BE2C (cell line): ENCODE measurements at places on chromosomes 12 and 14.

- no peak for DNase-seq
These were observed 145.5 kb upstream of the IGF1 start for GRCh38 chr12:102625819-102626218.

DNA sequence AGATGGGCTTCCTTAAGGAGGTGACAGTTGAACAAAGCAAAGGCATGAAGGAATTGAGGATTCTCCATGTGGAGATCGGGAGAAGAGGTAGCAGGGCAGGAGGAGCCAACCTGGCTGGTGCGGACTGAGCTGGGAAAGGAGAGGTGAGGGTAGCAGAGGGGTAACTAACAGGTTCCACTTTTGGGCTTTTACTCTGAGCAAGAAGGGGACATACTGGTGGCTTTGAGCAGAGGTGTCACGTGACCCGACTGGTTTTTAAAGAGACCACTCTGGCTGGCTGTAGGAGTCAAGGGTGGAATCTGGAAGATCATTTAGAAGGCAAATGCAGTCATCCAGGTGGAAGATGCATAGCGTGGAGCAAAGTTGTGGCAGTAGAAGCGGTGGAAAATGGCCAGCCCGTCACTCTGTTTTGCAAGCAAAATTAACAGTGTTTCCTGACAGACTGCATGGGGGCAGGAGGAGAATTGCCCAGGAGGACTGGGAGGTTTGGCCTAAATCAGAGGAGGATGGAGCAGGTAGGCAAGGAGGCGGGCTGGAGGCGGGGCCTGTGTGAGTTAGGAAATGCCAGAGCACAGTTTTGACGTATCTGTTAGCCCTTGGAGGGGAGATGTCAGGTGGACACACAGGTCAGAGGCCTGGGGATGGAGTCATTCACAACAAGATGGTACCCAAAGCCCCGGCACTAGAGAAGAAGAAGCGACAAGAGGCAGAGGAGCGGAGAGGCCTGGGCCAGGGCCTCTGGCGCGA lies 156.3 kb upstream of the FKBP4 start:
- DNase-seq: no peak

GRCh38 chr14:79011091-79011919 lies 841.1 kb downstream of the NRXN3 start:
- DNase-seq: peak; percentile 13

GRCh38 chr14:92494512-92494911 lies 19.1 kb upstream of the RIN3 start:
- no peak for DNase-seq

DNA sequence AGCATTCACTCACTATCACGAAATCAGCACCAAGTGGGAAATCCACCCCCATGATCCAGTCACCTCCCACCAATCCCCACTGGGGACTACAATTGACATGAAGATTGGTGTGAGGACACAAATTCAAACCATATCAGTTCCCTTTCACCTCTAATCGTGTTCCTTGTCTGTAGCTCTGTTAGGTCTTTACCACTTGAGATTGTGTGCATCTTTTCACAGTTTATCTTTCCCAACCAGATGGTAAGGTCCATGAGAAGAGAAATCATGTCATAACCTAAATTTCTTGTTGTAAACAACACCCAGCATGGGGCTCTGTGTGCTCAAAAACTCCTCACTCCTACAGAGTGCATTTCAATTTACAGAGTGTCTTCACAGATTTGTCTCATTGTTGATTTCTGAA lies 27.1 kb upstream of the PCED1B start:
- DNase-seq: no peak

DNA sequence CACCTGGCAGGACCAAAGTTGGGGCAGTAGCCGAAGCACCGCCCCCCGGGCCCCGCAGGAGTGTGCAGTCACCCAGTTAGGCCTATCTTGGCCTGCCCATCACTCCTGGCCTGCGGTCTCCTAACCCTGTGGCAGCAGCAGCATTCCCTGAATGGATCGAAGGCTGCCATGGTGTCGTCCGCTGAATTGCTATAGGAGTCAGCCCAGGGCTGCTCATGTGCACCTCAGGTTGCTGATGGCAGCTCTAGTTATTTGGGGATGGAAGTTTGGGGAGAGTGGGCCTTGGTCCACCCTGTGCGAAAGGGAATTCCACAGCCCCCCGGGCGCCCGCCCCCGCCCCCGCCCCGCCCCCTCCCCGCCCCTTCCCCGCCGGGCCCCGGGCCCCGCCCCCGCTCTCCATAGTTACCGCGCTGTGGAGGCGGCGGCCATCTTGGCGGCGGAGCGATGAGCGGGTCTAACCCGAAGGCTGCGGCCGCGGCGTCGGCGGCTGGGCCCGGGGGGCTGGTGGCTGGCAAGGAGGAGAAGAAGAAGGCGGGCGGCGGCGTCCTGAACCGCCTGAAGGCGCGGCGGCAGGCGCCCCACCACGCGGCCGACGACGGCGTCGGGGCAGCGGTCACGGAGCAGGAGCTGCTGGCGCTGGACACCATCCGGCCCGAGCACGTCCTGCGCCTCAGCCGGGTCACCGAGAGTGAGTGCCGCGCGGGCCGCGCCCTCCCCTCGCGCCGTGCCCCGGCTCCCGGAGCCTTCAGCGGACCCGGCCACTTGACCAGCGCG lies at the start of gene UNC119B:
UNC119B (plus strand) TSS at position 428 of the 774 bp plus-strand sequence; CDS start at position 445, 17 bp downstream.
- DNase-seq: peak; percentile 86

DNA sequence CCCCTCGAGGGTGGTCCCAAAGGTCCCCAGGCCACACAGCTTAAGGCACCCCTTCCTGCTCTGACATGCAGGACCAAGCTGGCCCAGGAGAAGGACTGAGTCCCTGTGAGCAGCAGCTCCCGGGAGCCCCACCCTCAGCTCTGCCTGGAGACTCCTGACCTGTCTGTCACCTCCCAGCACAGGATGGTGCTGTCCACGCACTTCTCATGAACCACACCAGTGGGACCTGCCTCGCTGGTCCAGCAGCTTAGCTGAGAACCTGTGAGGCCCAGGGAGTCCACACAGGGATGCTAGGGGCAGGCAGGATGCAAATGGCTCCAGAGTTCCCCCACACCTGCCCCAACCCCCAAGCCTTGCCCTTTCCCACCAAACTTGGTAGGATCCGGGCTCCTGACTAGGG lies 27.7 kb downstream of the CCDC85C start:
- no peak for DNase-seq

DNA sequence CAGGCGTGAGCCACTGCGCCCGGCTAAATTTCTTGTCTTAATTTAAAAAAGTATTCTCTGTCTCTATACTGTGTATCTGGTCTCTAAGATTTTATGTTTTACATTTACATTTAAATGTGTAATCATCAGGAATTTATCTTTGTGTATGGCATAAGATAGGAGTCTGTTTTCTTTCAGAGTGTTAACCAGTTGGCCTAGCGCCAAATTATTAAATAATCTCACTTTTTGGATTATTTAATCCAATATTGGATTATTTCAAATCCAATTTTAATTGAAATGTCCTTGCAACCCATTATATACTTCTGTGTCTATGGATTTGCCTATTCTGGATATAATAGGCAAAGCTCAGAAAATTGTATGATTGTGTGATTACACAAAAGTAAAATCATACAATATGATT lies 45.0 kb downstream of the BAZ2A start:
- DNase-seq: no peak

DNA sequence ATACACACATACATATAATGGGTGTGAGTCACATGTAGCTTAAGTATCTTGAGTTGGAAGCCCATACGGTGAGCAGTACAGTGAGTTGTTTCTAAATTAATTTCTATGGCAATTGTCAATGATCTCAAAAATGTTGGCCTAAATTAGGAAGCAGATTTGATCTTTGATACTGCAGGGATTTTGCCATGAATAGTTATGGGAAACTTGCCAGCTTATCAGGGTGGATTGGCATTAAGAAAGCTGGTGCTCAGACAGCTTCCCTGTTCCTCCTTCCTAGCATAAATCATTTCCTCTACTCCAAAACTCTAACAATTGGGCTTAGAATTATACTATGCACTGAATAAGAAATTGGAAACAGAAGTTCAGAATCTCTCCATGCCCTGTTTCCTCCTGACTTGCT lies 150.9 kb upstream of the FRMD6 start:
- DNase-seq: no peak

- no peak for DNase-seq
These were observed 47.9 kb upstream of the ATF7IP start for GRCh38 chr12:14317362-14318146.

- no peak for DNase-seq
These were observed 55.6 kb upstream of the JDP2 start for GRCh38 chr14:75372260-75372659.

DNA sequence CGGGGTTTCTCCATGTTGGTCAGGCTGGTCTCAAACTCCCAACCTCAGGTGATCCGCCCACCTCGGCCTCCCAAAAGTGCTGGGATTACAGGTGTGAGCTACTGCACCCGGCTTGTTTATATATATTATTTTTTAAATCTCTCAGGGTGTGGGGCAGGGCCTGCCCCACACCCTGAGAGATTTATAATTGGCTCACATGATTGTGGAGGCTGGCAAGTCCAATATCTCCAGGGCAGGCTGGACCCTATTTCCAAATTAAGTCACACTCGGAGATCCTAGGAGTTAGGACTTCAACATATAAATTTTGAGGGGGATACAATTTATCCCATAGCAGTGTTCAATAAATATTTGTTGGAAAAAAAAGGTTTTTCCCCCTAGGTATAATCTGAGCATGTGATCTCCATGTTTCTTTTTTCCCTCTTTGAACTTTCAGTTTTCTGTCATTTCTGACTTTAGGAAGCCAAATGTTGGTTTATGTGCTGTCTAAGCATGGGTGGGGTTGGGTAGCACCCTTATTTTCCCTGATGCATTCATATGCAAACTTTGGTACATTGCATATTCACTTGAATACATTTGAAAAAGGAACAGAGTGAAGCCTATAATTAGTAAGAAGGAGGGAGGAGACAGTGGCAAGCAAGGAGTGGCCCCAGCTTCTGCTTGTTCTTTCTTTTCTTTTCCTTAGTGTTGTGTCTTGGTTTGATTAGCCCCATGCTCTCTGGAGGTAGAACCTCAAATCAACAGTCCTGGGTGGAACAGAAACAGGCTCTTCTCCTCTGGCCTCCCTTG lies 8.7 kb upstream of the A2ML1 start:
- no peak for DNase-seq

- no peak for DNase-seq
These were observed 210.6 kb upstream of the EGLN3 start for GRCh38 chr14:34161351-34162082.

DNA sequence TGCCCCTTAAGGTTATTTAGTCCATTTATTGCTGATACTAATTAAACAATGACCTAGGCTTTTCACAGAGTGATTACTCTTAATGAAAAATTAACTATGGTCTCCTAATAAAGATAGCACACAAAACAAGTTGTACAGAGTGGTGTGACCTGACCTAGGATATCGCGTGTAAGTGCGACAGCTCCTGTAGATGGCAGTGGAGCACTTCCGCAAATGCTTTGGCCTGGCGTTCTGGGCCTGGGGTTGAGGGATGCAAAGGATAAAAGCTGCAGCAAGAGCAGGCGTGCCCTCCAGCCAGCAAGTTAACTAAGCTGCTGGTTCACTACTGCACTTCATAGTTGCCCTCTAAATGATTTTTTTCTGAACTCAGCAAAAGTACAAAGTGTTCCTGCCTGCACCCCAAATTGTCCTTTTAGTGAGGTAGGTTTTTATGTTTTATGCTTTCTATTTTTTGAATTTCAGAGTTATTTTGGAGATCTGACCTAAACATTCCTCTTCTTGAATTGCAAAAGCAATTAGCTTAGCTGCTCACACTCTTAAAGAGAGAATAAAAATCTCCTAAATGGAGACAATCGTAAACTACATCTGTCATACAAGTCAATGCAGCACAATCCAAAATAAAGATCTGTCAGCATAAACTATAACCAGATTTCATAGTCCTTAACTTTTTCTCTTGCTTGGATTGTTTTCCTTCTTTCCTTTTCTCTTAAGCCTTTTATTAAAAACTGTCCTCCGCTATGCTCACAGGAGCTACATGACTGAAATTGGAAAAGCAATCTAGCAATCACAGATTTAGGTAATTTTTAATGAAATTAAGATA lies 379.6 kb downstream of the LRIG3 start:
- peak; percentile 65 for DNase-seq

DNA sequence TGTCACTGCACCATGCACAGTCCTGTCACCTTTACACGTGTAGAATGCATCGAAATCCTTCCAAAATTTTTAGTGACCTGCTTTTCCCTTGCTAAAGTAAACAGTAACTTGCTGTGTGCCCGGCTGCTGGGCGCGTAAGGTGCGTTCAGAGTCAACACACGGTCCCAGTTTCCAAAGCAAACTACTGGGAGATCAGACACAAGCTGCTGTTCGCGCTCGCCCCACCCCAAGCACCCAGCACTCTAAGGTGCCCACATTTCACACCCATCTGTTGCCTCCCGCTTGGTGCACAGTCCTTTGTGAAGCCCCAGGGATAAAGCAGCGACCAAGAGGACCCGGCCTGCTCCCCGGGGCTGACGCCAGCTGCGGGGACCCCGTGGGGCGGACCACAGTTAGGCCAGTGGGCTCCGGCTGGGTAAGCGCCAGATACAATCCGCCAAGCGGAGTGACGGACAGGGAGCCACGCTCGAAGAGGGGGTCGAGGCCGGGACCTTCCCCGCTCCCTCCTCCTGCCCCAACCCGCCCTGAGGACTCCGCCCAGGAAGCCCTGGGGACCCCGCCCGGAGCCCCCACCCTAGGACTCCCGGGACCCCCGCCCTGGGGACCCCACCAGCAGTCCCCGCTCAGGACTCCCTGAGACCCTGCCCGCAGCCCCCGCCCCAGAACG lies 633 bp downstream of the STX2 start:
- DNase-seq: peak; percentile 49

DNA sequence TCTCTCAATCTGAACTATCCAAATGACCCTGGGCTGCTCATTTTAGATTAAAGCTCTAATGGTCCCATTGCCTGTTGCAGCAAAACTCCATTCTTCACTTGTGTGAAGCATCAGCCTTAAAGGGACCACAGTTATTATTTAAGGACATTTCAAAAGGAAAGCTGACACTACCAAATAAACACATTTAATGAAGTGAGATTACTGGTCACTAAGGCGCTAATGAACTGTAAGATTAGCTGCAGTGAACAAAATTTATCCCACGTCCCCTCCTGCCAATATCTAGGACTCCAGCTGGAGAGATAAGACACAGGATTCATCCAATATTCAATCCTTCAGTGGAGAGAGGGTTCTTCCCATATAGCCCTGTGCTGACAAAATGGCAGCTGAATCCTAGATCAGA lies 1029.2 kb upstream of the SEL1L start:
- DNase-seq: no peak

GRCh38 chr12:130677957-130678558 lies 38.0 kb downstream of the RIMBP2 start:
- peak; percentile 70 for DNase-seq

DNA sequence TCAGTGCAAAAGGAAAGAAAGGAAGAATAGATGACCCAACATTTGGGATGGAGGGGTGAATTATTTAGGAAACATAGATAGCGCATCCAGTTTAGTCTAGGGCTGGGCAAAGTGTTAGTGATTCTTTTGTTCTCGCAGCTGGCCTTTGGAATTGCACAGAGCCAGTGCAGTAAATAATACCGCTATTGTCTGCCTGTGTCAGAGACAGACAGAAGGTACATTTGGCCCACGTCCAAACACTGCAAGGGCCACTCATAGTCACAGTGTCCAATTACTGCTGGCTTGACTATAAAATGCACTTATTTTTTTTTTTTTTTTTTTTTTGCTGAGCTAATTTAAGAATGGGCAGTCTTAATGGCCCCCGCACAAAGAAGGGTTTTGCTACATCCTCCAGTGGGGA lies 638.6 kb downstream of the BCL11B start:
- DNase-seq: peak; percentile 7

- DNase-seq: no peak
These were observed 5.8 kb upstream of the EVL start for GRCh38 chr14:100059438-100059781.

GRCh38 chr12:9331218-9331626 lies 123.0 kb upstream of the PZP start:
- peak; percentile 70 for DNase-seq
